ENCODE measurements at places on chromosomes 3 and 15. TPM values are rescaled to one million over a fixed set of nuclear protein-coding genes. Genes with fewer than 3 reads are reported as not detected.

- no peak for DNase-seq
These were observed 208.2 kb upstream of the MANF start for GRCh38 chr3:51176923-51177322.

DNA sequence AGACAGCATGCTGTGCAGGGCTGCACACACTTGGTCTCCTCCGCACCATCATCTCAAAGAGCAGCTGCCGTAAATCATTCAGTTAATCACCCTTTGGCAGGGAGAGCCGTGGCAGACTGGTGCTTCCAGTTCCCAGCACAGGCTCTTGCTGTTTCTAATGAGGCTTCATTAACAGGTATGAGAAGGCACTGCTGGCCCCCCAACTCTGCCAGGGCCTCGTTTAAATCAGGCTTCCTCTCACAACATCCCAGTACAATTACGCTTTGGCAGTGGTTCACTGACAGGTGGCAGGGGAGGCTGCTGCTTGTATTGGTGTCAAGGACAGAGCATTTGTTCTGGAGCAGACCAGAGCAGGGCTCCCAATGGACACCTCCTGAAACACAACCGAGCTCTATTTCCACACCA is 77.1 kb downstream of the BFSP2 start:
- DNase-seq: no peak

DNA sequence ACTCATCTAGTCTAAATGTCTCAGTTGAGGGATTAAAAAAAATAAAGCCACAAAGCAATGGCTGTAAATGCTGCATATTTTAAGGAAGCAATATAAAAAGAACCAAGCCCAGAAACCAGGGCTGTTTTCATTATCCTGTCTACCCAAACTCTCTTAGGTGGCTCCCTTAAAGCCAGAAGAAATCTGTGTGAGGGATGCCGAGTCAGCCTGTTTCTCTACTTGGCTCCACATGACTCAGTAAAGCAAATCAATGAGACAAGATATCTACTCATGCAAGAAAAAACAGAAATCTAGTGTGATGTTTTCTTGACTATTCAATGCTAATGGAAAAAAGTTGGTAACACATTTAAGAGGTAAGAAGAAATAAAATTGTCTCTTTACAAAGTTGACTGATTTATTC is 296.2 kb downstream of the ZBTB20 start:
- DNase-seq: no peak

GRCh38 chr15:68627476-68627875 is 48.7 kb downstream of the CORO2B start:
- no peak for DNase-seq

DNA sequence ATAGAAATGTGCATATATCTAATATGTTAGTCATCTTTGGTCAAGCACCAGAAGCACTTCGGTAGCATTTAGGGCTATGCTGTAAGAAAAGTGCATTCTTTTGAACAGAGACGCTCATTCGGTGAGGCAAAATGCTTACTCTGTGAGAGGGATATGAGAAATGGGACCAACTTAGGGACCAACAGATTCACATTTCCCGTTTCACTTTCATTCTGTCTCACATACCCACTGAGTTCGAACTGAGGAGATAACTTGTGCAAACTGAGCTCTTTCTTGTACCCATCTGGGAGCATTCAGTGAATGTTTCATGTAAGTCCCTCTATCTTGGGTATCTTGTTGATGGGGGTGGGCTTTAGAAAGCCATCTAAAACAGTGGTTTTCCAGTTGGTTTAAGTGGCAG is 135.3 kb downstream of the FEZF2 start:
- DNase-seq: no peak

The PLA1A gene
- total RNA-seq: not detected

The SLC38A3 gene
- not detected for total RNA-seq

All from CD4-positive, alpha-beta memory T cell (primary cell).